Effector CD8-positive, alpha-beta T cell (primary cell): ENCODE measurements at places on chromosomes 3 and 15.

DNA sequence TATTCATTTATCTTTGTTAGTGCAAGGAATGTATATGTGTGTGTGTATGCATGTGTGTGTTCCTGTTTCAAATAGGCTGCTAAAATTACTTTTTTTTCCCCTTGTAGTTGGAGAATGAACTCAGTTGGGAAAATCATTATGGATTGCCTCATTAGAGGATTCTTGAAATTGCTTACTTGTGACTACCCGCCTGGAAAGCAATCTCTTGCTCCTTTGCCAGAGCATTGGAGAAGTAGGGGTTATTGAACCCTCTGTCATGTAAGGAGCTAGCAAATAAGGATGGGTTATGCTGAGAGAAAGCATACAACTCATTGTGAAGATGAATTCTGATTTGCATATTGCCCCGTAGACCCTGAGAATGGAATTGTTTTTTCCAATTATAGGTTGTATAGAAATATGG, 474.5 kb downstream of the CADM2 start:
- DNase-seq: no peak

GRCh38 chr3:189903562-189904250, 217.0 kb downstream of the P3H2 start:
- no peak for DNase-seq

GRCh38 chr3:188830893-188831292, 340.9 kb upstream of the TPRG1 start:
- no peak for DNase-seq

- no peak for DNase-seq
These were observed 12.0 kb downstream of the TMED3 start for GRCh38 chr15:79322945-79323344.
